Stimulated activated CD8-positive, alpha-beta memory T cell treated with anti-CD3 and anti-CD28 coated beads, Interleukin-4, amount 100 ng/mL, for 4 hours (primary cell): ENCODE measurements at places on chromosomes 11 and 22.
A peak's percentile ranks its signal among the peaks of the same experiment; 100 is the strongest.

GRCh38 chr11:93032580-93032979 lies 63.1 kb downstream of the MTNR1B start:
- no peak for DNase-seq

DNA sequence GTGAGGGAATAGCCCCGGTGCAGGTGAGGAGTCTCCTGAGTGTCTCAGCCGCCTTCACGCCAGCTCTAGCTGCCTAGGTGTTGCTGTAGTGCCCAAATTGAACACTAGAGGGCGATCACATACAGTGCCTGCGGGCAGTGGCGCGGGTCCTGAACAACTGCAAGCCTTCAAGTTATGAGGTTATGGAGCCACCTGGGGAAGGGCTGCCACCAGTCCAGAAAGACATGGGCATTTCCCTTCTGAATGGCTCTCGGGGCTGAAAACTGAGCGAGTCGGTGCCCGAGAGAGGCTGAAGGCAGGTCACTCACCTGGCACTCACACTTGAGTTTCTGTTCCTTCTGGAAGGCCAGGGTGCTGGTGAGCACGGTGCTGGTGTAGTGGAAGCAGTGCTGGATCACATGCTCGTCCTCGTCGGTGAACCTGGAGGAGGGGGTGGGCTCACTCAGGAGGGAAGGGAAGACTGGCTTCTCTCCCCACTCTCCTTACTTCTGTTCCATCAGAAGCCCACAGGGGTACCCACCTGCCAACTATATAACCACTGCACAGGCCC lies 88.4 kb downstream of the PDE2A start:
- DNase-seq = peak; percentile 56

DNA sequence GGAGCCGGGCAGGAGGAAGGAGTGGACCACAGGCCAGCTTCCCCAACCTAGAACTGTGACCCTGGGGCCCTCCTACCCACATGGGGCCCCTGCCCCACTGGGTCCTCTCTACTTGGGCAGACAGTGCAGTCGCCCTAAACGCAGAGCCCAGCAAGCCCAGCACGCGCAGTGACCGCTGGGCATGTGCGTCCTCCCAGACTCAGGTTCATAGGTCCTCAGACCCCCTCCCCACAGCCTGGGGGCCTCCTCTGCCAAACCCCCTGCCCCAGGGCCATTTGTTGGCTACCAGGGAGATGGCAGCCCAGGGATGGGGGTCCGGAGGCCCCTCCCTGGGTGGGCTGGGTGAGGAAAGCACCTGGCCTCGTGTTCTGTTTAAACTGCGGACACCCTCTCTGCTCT lies 23.9 kb downstream of the RTN4R start:
- DNase-seq = no peak

GRCh38 chr11:126355926-126356897 lies 726 bp downstream of the ST3GAL4 start:
- no peak for DNase-seq

- no peak for DNase-seq
These were observed 648 bp downstream of the PAFAH1B2 start for GRCh38 chr11:117144477-117145392.

DNA sequence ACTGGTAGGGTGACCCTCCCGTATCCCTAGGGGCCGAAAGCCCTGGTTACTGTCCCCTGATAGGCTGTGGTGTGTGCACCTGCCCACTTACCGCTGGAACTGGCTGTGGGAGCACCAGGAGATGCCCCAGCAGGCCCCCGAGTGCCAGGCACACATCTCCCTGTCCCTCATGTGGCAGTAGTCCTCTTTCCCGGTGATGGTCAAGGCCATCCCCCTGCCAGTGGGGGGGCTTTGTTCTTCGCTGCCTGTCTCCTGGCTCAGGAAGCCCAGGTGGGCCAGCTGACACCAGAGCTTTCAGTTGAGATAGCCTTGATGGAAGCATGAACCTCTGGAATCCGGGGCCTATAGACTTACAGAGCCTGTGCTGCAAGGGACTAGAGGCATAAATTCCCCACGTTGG lies 100.5 kb downstream of the MPPED1 start:
- DNase-seq = no peak

- no peak for DNase-seq
These were observed 20.9 kb downstream of the LIMK2 start for GRCh38 chr22:31233001-31233400.

DNA sequence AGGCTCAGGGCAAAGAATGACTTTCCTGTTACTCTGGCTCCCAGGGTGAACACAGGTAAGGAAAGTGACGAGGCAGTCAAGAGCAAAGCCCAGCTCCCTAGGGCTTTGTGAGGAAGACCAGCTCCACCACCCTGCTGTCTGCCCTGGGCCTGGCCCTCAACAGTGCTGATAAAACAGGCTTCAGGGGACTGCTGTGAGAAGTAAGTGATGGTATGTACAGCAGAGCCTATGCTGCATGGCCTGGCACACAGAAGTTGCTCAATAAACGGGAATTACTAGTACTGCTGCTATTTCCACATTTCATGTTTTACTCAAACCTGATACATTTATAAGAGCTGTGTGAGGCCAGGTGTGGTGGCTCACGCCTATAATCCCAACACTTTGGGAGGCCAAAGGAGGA lies 50.3 kb downstream of the MICAL3 start:
- no peak for DNase-seq

- DNase-seq = no peak
These were observed 2.0 kb downstream of the INS start for GRCh38 chr11:2158966-2159365.

GRCh38 chr11:62757846-62758788 lies 3.3 kb upstream of the POLR2G start:
- DNase-seq = no peak

DNA sequence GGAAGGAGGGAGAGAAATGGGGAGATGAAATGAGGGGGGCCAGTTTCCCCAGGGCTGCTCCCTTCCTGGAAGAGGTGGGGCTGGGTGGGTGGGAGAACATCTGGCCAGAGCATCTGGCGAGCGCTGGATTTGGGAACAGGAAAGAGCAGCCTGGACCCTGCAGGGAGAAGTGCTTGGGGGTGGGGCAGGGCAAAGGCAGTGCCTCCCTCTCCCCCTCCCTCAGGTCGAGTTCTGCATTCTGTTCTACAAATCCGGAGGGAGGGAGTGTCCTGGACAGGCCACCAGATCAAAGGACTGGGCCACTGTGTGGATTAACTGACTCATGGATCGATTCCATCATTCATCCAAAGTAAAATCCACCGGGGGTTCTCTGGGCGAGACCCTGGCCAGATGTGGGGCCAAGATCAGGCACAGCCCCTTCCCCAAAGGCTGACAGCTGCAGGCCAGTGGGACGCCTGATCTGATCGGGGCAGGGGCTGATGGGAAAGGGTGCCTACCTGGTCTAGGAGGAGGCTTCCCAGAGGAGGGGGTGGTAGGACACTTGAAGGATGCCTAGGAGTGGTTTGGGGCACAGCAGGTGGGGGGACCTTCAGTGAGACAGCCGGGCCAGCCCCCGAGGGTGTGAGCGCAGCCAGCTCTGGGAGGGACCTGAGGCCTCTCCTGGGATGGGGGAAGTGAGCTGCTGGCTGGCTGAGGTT lies 57.5 kb downstream of the CACNA1I start:
- DNase-seq = no peak

GRCh38 chr22:22548317-22548716 lies 10.7 kb downstream of the PRAME start:
- no peak for DNase-seq

GRCh38 chr22:27809226-27809603 lies 7.7 kb upstream of the MN1 start:
- no peak for DNase-seq

DNA sequence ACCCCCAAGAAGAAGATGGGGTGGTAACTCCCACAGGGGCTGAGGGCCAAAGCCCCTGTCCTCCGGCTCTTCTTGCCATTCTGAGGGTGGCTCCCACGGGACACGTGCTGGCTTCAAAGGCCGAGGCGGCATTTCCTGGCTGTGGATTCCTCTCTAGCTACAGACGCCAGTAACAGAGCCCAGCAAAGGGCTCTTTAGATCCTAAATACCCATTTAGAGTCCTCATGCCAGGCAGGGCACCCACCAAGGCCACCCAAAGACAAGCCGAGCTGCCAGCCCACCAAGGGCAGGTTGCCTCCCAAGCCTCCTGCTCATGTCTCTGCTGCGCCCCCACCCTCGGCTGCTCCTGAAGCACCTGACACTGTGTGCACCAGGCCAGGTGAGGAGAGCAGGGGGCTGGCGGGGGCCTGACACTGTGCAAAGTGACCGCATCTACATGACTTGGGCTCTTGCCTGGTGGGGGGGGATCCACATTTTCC lies 5.7 kb downstream of the LRFN4 start:
- DNase-seq = no peak

DNA sequence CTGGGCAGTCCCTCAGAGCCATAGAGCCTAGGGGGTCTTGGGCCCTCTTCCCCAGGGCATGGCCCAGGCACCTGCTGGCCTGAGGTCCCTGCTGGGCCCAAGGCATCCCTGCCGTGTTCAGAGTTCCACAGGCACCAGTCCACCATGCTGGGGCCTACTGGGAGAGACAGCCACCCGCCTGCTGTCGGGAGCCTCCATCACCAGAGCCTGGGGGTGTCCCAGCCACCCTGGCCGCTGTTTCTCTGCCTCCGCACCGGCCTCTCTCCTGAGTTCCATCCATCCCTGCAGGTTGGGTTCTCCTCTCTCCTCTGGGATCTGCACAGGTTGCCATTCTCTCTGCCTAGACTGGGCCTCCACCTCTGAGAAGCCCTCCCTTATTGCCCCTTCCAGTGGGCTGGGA lies 68.6 kb downstream of the KCNQ1 start:
- DNase-seq = no peak

DNA sequence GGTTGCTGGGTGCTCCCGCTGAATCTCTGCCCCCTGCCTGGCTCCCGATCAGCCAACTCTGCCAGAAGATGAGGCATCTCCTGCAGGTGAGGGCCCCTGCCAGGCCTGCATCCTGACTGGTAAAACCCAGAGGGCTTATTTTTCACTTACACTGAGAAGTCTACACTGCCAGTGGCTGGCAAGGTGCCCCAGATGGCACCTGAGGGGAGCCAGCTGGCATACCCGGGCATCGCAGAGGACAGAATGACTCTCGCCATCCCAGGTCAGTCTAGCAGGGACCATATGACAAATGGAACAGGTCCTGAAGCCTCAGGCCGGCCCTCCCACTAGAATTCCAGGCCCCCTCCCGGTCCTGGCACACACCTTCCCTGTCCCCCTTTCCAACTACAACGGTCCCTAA lies 30.9 kb downstream of the MACROD1 start:
- DNase-seq = no peak

DNA sequence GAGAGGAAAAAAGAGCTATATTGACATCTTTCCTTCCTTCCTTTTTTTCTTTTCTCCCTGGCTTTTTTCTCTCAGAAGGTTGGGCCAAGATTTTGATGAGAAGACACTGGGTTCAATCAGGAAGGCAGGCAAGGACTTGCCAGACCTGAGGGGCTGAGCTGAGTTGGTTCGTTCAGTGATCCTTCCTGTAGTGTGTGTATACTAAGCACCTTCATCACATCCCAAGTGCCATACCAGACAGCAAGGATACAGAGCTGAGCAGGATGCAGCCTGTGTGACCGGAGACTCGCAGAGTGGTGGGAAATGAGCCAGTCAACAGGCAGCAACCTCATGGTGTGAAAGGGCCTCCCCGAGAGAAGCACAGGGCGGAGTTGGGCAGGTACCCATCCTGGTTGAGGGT lies 95.5 kb downstream of the SPON1 start:
- DNase-seq = no peak

DNA sequence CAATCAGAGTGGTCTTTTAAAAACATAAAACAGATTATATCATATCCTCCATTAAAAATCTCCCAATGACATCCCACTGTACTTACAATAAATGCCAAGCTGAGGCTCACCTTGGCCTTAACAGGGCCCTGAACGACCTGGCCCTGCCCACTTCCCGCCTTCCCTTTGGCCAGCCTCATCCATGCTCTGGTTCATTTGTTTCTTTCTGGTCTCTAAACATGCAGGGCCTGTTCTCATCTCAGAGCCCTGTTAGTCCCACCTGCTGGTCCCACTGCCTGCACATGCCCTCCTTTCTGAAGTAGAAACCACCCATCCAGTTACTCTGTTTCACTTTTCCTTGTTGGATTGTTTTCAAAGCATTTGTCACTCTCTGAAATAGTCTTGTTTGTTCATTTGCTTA lies 227.4 kb downstream of the INSC start:
- no peak for DNase-seq

GRCh38 chr11:10844356-10844755 lies 13.5 kb downstream of the ZBED5 start:
- DNase-seq = no peak

DNA sequence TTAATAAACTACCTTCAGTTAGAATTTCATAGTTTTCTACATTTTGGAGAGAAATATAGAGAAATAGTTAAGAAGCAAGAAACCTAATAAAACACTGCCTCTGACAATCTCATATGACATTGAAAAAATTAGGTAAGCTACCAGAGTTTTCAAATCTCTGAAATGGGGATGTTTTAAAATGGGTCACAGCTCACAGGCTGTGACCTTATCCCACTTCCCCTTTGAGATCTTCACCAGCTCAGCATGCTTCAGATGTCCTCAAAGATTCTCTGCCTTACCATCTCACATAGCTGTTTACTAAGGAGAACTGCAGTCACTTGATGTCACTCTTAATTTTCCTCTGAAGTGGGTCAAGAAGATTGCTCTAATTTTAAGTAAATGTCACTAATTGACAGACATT lies 717.8 kb downstream of the JRKL start:
- DNase-seq = no peak

- DNase-seq = no peak
These were observed 13.8 kb upstream of the OR10V1 start for GRCh38 chr11:59727426-59727825.

DNA sequence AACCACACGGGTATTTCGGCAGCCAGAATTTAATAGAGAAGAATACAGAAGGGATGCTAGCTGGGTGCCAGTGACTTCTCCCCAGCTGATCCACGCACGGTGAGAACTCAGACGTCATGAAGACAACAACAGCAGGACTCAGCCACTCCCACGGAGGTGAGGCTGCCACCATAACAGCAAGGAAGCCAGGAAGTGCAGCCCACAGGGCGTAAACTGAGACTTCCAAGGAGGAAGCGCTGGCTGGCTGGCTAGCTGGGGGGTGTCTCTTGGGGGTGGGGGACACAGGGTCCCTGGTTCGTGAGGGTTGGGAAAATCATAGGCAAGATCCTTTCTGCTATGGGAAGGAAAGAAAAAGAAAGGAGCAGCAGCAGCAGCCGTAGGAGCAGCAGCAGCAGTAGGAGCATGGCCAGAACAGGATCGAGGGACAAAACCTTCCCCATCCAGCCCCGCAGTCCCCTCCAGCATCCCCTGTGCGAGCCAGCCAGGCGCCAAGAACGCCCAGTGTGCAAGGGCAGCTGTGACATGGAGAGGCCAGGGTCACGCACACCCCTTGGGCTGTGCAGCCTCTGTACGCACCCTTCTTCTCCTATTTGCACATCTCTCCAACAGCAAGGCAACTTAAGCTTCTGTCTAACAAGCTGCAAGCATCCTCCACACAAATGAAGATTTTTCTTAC lies 49.6 kb upstream of the SHANK2 start:
- no peak for DNase-seq

DNA sequence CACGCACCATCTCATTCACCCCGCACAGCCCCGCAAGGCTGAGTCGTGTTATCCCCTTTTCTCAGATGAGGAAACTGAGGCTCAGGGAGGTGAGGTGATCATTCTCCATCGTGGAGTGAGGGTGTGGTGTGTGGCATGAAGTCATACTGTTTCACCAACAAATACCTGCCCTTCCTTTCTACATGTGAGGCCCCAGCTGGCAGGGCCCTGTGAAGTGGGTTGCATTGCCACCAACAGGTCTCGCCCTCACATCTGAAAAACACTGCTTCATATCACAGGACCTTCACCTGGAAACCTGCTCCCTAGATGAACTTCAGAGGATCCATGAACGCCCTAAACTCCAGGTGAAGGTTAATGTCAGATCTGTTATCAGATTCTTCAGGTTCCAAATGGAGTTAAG lies 4.3 kb downstream of the SSTR3 start:
- no peak for DNase-seq
